ENCODE measurements at places on chromosomes 13 and 19. TPM values are rescaled to one million over a fixed set of nuclear protein-coding genes. Genes with fewer than 3 reads are reported as not detected.
A peak's percentile ranks its signal among the peaks of the same experiment; 100 is the strongest.

ICAM3 gene
- total RNA-seq = 237 TPM

WASF3 gene
- total RNA-seq = not detected

CALR3 gene
- total RNA-seq = not detected

NLRP11 gene
- not detected for total RNA-seq

BSG gene
- 257 TPM for total RNA-seq

DPF1 gene
- 0.55 TPM for total RNA-seq

SULT2A1 gene
- total RNA-seq = not detected

OVOL3 gene
- total RNA-seq = not detected

- no peak for DNase-seq
Measured at GRCh38 chr19:17829855-17830566, 8.7 kb upstream of the INSL3 start.

- no peak for DNase-seq
Measured at GRCh38 chr19:33450689-33451088, 70.9 kb downstream of the PEPD start.

DNA sequence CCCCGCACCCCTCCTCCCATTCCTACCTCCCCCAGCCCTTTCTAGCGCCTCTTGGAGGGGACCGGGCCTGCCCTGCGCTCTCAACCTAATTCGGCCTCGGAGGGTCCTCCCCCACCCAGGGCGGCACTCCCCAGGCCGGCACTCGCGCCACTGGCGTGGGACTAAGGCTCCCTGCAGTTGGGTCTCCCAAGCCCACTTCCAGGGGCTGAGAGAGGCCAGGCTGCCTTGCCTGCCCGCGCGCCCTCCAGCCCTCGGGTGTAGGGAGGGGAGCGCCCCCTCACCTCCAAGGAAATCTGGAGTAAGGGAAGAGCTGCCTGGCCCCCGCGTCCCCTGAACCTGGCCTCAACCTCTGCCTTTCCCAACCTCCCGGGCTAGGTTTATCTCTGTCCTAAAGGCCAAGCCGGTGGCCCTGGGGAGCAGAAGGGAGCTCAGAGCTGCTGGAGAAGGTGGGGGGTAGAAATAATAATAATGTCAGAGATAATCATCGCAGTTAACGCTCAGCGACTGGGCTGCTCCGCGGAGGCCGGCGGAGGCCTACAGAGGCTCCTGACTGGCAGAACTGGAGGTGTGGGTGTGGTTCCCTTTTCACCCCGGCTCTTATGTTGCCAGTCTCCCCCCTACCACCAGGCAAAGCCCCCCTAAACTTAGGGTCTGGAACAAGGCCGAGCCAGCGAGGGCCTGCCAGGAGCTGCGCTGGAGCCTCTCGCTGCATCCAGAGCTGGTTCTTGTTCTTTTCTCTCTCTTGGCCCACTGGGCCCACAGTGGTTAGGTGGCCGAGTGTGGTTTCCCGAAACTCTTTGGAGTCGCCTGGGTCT, 9.6 kb downstream of the ZIC2 start:
- DNase-seq = no peak

- no peak for DNase-seq
Measured at GRCh38 chr19:49488046-49488862, 846 bp downstream of the RPL13A start.

- no peak for DNase-seq
Measured at GRCh38 chr13:20332361-20333096, 100.4 kb upstream of the GJB6 start.

DNA sequence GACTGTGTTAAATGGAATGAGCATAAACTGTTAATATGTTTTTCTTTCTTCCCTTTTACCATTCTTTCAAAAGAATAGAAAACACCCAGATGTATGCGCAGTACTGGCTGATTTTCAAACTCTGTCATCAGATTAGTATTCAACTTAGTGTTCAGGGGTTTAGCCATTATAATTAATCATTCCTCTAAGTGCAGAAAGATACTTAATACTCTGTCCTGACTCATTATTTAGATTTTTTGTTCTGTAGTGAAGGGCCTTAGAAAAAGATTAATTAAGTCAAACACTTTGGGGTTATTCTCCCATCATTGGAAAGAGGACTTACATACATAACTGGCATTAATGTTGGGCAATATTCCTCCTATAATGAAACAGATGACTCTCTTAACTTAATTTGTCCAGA, 1316.7 kb upstream of the SLC10A2 start:
- DNase-seq = no peak

DNA sequence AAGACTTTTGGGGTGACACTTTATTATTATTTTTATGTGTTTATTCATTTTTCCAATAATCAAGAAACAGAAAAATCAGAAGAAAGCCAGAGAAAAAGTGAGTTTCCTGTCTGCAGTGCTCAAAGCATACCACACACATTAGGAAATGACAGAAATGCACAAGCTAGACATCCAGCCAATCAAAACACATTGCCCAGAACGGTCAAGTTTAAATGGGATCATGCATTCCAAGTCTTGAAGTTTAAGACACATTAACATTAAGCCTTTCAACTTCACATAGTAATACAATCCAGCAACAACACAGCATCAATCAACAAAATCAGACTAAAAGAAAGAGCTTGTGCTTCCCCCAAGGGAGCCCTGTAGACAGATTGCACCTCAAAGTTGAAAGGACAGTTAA, 28.7 kb upstream of the MEDAG start:
- DNase-seq = no peak

GRCh38 chr13:91238036-91238435, 109.5 kb upstream of the MIR17HG start:
- DNase-seq = no peak

DNA sequence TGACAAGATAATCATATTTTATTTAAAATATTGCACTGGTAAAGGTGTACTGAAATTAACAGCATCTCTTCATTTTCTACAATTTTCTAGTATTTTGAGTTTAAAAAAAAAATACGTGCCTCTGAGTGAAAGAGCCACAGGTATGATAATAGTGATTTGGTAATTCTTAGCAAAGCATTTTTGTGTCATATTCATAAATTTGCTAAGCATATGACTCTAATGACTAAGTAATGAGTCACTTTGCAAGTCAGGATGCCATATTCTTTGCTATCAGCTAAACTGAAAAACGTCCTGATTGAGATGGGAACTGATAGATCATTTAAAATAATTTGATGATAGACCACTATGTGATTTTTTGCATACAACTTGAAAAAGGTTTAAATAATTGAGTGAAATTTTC, 136.1 kb upstream of the IRS2 start:
- DNase-seq = no peak

GRCh38 chr19:1248139-1248785, at the start of gene MIDN:
Gene MIDN, plus strand, starts transcription at chr19:1248583. Its CDS starts 1,714 bp downstream, at chr19:1250297.
- DNase-seq = peak; percentile 75

- DNase-seq = no peak
Measured at GRCh38 chr13:28320884-28321574, 173.9 kb downstream of the FLT1 start.

DNA sequence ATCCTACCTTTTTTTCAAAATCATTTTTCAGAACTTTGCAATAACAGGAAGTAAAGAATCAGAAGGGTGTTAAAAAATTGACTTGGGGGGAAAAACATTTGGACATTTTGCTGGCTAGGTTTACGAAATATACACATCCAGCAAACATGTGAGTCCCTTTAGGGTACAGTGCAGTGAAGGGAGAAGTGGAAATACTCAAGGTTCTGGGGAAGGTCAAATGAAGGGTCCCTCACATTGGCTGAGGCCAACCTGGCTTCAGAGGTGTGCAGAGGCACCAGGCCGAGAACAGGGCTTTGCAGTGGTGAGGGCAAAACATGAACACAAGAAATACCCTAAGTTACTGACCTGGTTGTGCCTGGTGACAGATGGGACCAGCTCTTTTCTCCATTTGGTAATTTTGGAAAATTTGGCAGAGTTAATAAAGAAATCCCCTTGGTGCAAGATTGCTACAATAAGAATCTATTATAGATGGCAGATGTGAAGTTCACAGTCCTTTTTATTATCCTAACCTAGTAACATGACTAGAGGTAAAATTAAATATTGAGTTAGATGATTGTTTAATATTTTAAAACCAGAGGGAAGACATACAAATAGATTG, 1.5 kb upstream of the UPF3A start:
- no peak for DNase-seq

DNA sequence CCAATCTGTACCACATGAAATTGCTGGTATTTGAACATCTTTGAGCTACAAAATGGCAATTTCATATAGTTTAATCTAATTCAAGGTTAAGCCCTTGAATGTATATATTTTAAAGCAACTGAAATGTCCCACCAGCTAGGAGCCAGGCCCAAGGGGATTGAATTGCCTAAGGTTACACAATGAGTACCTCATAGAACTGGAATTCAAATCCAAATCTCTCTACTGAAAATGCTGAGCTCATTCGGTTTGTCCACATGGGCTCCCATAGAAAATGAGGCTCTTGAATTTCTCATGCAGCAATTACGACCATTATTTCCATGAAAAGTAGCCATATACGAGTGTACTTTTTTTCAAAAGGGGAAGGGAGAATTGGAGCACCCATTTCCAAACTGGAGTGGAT, 31.5 kb upstream of the FNDC3A start:
- no peak for DNase-seq

GRCh38 chr13:112350300-112350699, 25.9 kb upstream of the SPACA7 start:
- no peak for DNase-seq

DNA sequence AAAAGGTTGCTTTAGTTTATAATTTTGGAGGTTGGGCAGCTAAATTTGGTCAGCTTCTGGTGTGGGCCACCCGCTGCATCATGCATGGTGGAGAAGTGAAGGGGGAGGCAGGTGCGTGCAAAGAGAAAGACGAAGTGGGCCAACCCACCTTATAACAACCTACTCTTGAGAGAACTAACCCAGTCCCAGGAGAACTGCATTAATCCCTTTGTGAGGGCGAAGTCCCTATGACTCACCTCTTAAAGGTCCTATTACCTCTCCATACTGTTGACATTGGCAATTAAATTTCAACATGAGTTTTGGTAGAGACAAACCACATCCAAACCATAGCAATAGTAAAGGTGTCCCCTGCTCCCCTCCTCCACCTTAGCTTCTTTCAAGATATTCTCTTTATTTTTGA, 7.7 kb upstream of the FGF9 start:
- no peak for DNase-seq

DNA sequence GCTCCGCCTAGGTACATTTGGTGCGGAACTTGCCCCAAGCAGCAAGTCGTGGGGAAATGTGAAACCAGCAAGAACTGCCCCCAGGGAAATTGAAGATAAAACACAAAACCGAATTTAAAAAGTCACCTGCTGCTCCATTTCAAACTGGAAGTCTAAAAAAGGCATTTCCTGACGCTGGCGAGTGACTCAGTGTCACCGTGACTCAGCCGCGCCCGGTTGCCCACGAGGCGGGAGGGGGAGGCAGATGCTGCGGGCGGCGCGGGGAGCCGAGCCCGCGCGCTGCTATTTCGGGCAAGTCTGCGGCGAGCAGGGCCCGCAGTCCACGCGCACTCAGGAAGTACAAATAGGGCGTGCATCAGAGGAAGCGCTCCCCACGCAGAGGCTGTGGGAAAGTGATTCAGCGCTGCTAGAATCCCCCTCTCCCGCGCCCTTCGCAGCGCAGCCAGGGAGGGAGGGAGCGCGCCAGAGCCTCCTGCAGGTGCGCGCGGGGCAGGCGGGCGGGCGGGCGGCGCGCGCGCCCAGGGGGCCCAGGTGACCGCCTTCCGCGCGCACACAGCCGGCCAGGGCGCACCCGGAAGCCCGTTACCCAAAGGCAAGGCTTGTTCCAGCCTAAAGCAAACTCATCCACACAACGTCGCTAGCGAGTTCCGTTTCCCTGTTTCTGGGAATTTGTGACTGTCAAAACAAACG, 168.8 kb downstream of the COL4A1 start:
- peak; percentile 80 for DNase-seq

DNA sequence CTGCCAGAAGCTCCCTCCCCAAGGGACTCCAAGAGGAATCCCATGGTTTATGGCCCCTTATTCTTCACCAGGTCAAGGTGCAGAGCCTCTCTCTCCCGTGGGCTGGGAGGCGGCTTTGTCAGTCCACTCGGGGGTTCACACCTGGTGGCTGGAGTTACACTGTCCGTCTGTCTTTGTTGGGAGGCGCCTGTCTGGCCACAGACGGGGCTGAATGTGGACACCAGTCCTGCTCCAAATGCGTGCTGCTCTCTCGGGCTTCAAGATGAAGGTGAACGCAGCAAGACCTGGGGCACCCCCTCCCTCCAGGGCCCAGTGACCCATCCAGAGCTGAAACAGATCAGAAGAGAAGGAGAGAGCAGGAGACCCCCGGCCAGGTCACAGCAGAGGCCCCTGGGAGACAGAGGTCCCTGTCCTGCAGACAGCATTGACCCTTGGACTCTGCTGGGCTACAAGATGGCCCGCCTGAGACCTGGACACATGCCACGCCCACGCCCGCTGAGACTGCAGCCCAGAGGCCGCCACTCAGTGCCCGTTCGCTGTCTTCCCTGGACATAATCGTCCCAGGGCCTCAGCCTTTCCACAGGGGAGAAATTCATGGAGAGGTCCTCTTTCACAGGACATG, 29.9 kb upstream of the TUBGCP3 start:
- DNase-seq = no peak

- no peak for DNase-seq
Measured at GRCh38 chr13:62251734-62252133, 836.1 kb upstream of the PCDH20 start.

DNA sequence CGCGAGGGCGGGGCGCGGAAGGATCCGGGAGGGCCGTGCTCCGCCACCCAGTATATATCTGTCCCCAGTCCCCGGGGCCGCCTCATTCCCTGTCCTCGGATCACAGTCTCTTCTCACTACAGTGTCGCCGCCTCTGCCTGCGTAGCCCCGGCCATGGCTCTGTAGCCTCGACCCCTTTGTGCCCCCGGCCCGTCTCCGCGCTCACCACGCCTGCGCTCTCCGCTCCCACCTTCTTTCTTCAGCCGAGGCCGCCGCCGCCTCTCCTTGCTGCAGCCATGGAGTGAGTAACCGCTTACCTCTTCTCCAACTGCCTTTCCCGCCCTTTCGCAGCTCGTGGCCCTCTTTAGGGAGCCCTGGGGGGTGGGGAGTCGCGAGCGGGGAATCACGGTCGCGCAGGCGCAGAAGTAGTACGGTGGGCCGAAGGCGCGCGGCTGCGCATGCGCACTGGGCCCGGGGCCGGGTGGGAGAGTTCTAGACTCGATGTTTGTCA, at the start of the genes ATF5 and NUP62:
TSS of gene ATF5 (plus strand) at position 85 of the 490 bp plus-strand sequence. CDS start 1,646 bp downstream, outside the sequence.
TSS of gene NUP62 (minus strand) at position 384 of the 490 bp plus-strand sequence. CDS start 19,697 bp downstream, outside the sequence.
- DNase-seq = peak; percentile 91

DNA sequence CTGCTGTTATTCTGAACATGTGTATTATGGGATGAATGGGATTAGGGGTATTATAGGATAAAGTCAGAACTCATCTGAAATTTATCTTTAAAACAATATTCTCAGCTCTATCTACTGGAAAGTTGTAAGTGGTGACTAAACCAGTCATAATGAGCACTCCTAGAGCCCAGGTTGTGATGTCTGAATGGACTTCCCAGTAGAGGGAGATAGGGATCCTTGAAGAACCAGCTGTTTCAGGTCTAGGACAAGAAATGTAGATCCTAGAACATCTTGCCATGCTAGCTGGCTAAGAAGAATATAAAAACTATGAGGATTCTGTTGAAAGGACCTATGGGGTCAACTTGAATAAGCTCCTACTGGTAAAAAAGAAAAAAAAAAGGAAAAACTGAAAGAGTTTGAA, 310.8 kb downstream of the SLC7A1 start:
- no peak for DNase-seq

Data from activated CD4-positive, alpha-beta memory T cell treated with anti-CD3 and anti-CD28 coated beads, Interleukin-2, amount 10 ng/mL, durations not matched to agents 7 days and 5 days (primary cell).